ENCODE measurements at places on chromosomes 5 and 9.

DNA sequence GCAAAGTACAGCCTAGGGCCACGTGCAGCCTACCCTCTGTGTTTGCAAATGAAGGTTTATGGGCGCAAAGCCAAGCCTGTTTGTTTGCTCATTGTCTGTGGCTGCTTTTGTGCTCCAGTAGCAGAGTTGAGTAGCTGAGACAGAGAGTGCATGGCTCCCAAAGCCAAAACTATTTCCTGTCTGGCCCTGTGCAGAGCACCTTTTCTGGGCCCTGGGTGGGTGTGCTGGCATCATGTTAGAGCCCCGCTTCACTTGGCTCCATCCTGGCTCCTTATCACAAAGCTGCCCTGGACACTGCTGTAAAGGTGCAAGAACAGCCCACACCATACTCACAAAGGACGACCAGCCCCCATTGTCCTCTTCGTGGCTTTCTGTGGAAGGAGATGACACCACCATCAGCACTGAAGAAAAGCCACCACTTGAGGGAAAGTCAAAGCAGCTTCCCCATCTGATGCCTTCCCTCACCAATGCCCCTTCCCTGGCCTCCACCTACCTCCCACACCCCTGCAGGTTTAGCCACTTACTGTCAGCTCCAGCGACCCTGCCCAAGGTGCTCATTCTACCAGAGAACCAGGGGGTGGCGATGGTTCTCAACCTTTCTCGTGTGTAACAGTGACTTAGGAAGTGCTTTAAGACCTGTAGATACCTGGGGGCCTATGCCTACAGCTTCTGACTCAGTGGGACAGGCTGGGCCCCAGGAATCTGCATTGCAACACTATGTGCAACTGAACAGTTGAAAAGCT, 23.4 kb downstream of the LCP2 start:
- no peak for DNase-seq

GRCh38 chr9:98944734-98945074, 997 bp downstream of the COL15A1 start:
- no peak for DNase-seq

DNA sequence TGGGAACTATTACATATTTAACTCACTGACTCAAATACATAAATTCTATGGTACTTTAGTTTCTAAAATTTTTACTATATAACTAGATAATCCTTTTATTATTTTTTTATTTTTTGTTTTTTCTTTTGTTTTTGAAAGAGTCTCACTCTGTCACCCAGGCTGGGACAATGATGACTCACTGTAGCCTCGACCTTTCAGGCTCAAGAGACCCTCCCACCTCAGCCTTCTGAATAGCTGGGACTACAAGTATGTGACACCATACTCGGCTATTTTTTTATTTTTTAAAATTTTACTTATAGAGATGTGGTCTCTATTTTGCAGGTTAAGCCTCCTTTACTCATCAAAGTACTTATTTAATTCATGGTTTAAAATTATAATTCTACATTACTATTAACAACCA, 92.2 kb upstream of the SLCO4C1 start:
- no peak for DNase-seq

DNA sequence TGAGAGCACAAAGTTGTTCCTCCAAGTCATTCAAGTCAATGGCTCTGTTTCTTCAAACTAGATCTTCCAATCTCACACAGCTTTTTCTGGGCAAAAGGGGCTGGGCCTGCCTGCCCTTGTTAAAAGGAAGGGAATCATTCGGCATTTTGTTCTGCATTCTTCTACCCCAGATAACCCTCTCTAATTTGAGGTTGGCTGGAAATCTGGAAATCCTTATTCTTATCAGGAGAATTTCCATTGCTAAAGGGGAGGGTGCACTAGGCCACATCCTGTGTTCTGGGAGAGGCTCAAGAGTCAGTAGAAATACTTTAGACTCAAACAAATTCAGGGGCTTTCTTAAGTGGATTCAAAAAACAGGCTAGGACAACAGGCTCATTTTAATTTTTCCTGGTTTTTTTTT, 384.7 kb upstream of the ZNF462 start:
- no peak for DNase-seq

- no peak for DNase-seq
These were observed 47.2 kb downstream of the CMYA5 start for GRCh38 chr5:79736528-79737514.

DNA sequence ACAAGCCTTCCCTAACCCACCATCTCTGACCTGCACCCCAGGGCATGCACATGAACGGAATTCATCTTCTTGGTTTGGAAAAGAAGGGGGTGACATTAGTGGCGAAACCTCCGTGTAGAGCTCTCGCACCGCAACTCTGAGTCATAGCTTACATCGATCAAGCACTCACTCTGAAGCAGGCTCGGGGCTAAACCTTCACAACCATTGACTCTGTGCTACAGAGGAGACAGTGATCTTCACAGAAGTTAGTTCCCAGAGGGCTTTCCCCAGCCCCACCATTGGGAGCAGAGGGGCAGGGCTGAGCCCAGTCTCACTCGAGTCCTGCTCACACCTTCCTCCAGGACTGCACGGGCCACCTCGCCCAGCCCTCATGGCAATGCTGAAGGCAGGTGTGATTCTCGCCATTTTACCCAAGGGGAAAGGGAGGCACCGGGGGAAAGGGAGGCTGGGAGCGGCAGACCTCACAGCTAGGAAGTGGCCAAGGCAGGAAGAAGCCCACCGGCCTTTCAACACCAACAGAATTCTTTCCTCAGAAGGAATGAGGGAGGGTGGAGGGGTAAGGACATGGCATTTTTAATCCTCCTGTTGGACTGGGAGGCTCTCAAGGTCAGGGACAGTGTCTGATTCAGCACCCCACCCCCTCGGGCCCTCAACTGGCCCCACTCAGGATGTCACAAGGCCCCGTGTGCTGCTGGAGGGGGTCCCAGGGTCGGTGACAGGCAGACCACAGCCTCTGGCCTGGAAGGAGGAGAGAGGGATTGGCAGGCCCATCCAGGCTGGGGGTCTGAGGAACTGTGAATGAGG, 25.9 kb upstream of the IL17B start:
- no peak for DNase-seq

DNA sequence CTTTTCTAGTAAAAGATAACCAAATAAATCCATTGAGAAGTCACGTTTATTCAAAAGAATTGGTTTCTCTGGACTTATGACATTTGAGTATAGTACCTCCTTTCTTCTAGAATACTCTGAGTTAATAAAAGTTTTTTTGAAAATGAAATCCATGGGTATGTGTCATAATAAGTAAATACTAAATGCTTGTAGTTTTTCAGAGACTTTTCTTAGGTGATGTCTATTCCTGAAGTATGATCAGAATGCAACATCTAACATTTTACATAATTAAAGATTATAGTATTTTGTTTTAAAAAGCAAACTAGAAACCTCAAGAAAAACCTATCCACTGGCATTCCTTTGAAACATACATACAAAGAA, 63.2 kb downstream of the NFIB start:
- DNase-seq = no peak

DNA sequence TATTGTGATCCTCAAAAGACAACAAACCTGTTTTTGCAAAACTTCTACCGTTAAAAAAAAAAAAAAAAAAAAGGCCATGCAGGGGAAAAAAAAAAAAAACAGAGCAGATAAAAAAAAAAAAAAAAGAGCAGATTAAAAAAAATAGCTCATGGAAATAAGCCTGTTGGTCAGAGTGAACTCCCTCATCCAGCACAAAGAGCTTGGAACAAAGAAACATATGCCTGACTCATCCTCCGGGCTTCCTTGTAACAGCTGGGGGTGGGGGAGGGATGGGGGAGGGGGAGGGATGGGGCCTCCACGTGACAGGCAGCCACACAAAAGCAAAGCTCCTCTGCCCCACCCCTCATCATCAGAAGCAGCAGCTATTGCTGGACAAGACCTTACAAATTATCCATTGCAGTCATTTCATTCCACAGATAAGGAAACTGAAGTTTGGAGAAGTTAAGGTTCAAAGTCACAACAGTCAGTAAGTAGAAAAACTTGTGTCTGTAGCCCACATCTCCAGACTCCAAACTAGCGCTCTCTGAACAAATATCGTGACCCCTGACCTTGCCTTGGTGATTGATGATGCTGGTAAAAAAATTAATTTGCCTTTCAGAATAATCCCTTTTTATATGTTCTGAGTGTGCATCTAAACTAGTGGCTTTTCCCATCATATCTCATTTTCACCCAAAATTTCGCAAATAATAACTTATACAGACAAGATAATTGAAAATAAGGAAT, 38.9 kb downstream of the SLC35D2 start:
- DNase-seq = peak; percentile 51

DNA sequence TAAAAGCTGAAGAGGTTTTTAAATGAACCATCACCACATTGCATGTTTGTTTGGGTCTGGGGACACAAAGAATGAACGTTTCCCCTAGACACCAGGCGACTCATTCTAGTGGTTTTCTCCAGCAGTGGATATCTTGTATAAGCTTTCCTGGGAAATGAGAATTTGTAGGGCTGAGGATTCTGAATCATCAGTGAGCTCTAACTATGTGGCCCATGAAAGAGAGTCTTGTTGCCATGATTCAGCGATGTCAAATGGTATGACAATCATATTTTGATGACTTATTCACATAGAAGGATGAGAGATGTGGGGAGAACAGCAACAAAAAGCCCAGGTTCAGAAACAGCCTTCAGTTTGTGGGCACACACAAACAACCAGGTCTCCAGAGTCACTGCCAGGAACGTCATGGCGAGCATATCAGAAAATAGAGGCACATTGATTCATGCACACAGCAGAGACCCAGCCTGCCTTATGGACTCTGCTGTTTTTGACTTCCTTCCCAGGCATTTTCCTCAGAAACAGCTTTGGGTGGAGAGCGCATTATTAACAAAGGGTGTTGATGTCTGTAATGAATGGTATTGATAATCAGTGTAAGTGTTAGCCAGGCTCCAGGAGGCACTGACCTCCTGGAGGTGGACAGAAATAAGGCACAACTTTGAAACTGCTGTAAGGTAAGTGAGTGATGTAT, 13.3 kb downstream of the ZNF474 start:
- no peak for DNase-seq

DNA sequence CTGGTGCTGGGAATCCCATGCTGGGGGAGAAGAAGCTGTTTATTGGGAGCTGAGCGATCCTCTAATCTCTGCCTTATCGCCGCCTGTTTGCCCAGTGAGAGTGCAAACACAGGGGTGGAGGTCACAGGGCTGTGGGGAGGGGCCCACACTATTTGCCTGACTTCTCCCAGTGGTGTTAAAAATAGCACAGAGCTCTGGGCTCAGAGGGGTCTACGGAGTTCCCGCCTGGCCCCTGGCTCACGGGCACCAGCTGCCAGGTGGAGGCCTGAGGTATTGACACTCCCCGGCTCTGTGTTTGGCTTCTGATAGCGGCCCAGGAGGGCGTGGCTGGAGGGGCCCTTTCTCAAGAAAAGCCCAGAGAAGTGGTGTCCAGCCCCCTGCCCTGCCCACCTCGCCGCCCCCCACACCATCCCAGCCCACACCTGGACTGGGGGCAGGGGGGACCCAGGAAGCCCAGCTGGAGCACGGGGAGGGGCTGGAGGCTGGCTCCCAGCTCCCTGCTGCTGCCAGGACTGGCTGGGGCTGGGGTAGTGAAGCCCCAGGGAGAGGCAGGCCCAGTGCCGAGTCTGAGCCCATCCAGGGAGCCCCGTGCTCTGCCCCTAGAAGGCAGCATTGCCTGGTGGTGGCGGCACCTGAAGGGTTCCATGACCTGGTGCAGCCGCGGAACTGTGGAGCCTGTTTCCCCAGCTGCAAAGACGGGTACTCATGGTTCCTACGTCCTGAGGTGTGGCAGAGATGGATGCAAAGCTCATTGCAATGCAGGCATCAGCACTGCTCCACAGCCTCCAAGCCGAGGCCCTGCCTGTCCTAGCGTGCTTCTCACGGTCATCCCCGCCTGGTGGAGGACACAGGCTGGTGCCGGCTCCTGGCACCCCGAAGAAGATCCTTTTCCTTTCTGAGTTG, 35.7 kb upstream of the EGFL7 start:
- no peak for DNase-seq
